ENCODE measurements at places on chromosomes 4 and X.

GRCh38 chr4:183626168-183626567 is 32.8 kb downstream of the RWDD4 start:
- no peaks in the 10 kb centered on the region for H3K27me3 ChIP-seq
- H3K4me3 ChIP-seq: no peak overlapping the region
- no peak overlapping the region for H3K27ac ChIP-seq
- H3K4me1 ChIP-seq: peaks cover 4% of the 10 kb centered on the region
- no peaks in the 10 kb centered on the region for H3K36me3 ChIP-seq

- no peaks in the 10 kb centered on the region for H3K27me3 ChIP-seq
- H3K4me1 ChIP-seq: no peaks in the 10 kb centered on the region
- no peak overlapping the region for H3K4me3 ChIP-seq
- H3K36me3 ChIP-seq: no peaks in the 10 kb centered on the region
- DNase-seq: no peak
These were observed 13.0 kb downstream of the SEPTIN11 start for GRCh38 chr4:76962406-76963130.

- H3K36me3 ChIP-seq: no peaks in the 10 kb centered on the region
- no peak overlapping the region for H3K4me3 ChIP-seq
These were observed 471.0 kb downstream of the BCOR start for GRCh38 chrX:39626749-39627148.

- H3K36me3 ChIP-seq: no peaks in the 10 kb centered on the region
- H3K27me3 ChIP-seq: no peaks in the 10 kb centered on the region
- no peak for DNase-seq
- H3K4me3 ChIP-seq: no peak overlapping the region
These were observed 108.6 kb upstream of the NDST4 start for GRCh38 chr4:115222061-115222460.

- no peaks in the 10 kb centered on the region for H3K36me3 ChIP-seq
- H3K4me3 ChIP-seq: no peak overlapping the region
- no peaks in the 10 kb centered on the region for H3K27me3 ChIP-seq
- H3K27ac ChIP-seq: no peak overlapping the region
- no peaks in the 10 kb centered on the region for H3K4me1 ChIP-seq
These were observed 73.1 kb downstream of the PDGFC start for GRCh38 chr4:156898373-156899117.

DNA sequence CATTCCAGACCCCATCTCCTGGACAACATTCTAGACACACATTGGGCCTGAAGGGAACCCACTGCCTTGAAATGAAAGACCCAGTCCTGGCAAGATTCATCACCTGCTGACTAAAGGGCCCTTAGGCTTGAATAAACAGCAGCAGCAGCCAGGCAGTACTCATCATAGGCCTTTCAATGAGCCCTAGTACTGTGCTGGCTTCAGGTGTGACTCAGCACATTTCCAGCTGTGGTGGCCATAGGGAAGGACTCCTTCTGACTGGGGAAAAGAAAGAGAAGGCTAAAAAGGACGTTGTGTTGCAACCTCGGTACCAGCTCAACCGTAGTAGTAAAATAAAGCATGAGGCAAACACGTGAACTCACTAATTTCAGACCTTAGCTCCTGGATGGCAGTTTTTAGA is 344.0 kb downstream of the ACTRT1 start:
- no peak overlapping the region for H3K27ac ChIP-seq
- no peaks in the 10 kb centered on the region for H3K4me1 ChIP-seq
- no peak for DNase-seq
- H3K27me3 ChIP-seq: no peaks in the 10 kb centered on the region

DNA sequence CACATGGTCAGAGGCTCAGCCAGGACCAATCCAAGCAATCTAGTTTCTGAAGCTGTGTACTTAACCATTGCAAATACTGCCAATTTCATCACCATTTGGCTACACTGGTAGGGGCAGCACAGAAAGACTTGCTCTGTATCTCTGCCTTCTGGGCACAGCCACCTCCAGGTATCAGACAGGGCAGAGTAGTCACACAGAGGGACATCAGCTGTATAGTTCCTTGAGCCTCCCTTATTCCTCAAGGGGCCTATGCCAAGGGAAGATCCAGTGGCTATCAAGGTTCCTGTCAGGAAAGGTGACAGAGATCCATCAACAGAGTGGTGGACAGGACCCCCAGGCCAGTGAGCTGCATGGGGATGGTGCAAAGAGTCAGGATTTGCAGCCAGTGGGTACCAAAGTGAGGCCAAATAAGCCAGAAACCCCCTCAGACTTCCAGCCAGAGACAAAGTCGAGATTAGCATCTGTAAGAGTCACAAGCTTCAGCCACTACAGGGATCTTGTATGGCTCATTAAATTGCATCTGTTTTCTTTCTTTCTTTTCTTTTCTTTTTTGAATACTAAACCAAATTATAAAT is 381.6 kb upstream of the CPEB2 start:
- no peak overlapping the region for H3K27ac ChIP-seq
- no peaks in the 10 kb centered on the region for H3K27me3 ChIP-seq
- no peaks in the 10 kb centered on the region for H3K36me3 ChIP-seq

DNA sequence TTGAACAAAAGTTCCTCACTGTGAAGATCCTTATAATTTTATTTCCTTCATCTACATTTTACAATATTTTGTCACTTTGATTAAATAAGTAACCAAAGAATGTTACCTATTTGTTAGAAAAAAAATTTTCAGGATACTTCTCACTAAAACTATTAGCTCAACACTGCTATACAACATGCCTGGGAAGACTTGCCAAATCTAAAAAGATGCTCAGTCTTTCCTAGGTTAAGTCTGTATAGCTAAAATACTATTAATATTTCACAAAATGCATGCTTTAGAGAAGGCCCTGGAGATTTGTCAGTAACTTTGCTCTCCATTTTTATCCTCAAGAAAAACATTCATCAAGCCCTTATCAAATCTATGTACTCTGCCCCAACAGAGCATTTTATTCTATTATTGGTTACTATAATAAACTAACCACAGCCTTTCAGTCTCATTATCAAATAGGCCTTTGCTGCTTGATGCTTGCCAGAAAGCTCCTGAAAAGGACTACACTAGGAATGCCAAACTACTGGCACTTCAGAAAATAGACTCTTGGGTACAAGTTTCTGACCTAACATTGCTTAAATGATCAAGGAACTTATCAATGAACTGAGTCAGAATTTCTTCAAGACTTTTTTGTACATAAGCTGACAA is 17.7 kb downstream of the NEK1 start:
- no peak for DNase-seq
- H3K36me3 ChIP-seq: no peaks in the 10 kb centered on the region
- H3K27me3 ChIP-seq: no peaks in the 10 kb centered on the region
- H3K4me1 ChIP-seq: no peaks in the 10 kb centered on the region

GRCh38 chrX:78886550-78886949 is 58.6 kb upstream of the P2RY10 start:
- H3K4me1 ChIP-seq: no peaks in the 10 kb centered on the region
- no peak for DNase-seq
- no peak overlapping the region for H3K27ac ChIP-seq
- H3K27me3 ChIP-seq: no peaks in the 10 kb centered on the region

- H3K36me3 ChIP-seq: no peaks in the 10 kb centered on the region
- H3K27ac ChIP-seq: no peak overlapping the region
- no peak for DNase-seq
- no peak overlapping the region for H3K4me3 ChIP-seq
- no peaks in the 10 kb centered on the region for H3K4me1 ChIP-seq
These were observed 816.0 kb upstream of the PCDH10 start for GRCh38 chr4:132332932-132333723.

DNA sequence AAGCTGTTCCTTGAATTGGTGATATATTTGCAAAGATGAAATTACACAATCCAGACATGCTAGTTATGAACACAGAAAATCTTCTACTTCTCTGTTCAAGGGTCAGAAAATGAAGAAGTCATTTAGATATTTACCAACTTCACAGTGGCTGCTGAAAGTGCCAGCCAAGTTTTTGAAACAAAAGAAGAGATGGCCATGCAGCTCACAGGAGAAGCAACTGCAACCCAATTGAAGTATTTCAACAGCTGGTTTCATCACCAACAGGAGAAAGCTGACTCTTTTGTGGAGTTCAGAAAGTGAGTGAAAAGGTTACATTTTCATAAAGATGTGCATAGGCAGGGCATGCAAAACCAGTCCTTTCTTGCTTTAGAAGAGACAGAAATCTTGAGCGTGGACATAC is 70.1 kb upstream of the LSM6 start:
- no peaks in the 10 kb centered on the region for H3K4me1 ChIP-seq
- no peaks in the 10 kb centered on the region for H3K27me3 ChIP-seq
- no peak overlapping the region for H3K4me3 ChIP-seq
- no peak for DNase-seq
- no peak overlapping the region for H3K27ac ChIP-seq
- H3K36me3 ChIP-seq: no peaks in the 10 kb centered on the region

DNA sequence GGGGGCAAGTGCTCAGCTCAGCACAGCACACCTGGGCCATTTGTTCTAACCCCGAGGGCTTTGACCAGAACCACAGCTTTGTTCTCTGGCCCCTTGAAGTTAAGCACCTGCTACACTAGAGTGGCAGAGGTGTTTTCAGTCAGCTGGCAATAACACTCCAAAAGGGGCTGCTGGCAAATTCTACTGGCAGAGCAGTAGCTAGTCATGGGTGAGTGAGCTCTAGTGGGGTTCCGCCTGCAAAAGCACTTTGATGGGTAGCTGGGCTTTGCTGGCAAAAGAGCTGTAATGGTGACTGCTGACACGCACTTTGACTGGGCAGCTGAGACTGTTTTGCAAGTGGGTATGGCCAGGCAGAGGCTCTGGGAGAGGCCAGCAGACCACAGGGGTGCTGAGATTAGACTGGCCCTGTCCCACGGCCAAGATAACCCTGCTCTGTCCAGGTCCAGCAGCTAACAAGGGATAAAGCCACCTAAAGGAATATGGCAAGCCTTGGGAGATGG is 65.2 kb upstream of the TENT5D start:
- H3K4me3 ChIP-seq: no peak overlapping the region
- H3K27ac ChIP-seq: no peak overlapping the region
- no peaks in the 10 kb centered on the region for H3K4me1 ChIP-seq
- no peaks in the 10 kb centered on the region for H3K36me3 ChIP-seq

DNA sequence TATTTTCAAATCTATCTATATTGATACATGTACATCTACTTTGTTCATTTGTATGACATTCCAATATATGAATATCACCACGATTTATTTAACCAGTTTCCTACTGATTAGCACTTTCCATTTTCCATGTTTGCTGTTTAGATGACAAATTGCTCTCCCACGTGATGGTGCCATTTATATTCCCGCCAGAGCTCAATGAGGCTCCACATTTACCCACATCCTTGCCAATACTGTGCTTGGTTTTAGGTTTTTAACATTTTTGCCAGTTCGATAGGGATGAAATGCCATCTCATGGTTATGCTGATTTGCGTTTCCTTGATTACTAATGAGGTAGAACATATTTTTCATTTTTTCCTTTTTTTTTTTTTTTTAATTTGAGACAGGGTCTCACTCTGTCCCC is 86.7 kb upstream of the TRIM2 start:
- no peaks in the 10 kb centered on the region for H3K36me3 ChIP-seq
- no peak overlapping the region for H3K4me3 ChIP-seq
- H3K27ac ChIP-seq: no peak overlapping the region
- H3K4me1 ChIP-seq: no peaks in the 10 kb centered on the region
- no peaks in the 10 kb centered on the region for H3K27me3 ChIP-seq
- no peak for DNase-seq

- peak overlapping the region; percentile 77 for H3K27ac ChIP-seq
- H3K27me3 ChIP-seq: no peaks in the 10 kb centered on the region
- H3K4me3 ChIP-seq: peak overlapping the region; percentile 90
- no peaks in the 10 kb centered on the region for H3K36me3 ChIP-seq
These were observed 667 bp downstream of the G3BP2 start for GRCh38 chr4:75672461-75673026.

DNA sequence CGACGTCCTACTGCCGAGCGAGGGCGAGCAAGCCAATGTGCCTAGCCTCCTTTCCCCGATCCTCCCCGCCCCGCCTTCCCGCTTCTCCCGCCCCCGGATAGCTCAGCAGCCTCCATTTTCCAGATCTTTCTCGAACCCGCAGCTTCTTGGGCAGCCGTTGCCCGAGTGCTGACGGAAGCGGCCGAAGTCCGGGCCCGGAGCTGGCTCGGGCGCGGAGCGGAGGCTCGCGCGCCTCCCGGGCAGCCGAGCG is 172 bp upstream of the HSPA4L start:
- H3K27ac ChIP-seq: peak overlapping the region; percentile 48
- no peaks in the 10 kb centered on the region for H3K36me3 ChIP-seq
- no peak for DNase-seq
- H3K4me1 ChIP-seq: no peaks in the 10 kb centered on the region
- H3K27me3 ChIP-seq: no peaks in the 10 kb centered on the region
- H3K4me3 ChIP-seq: peak overlapping the region; percentile 79

DNA sequence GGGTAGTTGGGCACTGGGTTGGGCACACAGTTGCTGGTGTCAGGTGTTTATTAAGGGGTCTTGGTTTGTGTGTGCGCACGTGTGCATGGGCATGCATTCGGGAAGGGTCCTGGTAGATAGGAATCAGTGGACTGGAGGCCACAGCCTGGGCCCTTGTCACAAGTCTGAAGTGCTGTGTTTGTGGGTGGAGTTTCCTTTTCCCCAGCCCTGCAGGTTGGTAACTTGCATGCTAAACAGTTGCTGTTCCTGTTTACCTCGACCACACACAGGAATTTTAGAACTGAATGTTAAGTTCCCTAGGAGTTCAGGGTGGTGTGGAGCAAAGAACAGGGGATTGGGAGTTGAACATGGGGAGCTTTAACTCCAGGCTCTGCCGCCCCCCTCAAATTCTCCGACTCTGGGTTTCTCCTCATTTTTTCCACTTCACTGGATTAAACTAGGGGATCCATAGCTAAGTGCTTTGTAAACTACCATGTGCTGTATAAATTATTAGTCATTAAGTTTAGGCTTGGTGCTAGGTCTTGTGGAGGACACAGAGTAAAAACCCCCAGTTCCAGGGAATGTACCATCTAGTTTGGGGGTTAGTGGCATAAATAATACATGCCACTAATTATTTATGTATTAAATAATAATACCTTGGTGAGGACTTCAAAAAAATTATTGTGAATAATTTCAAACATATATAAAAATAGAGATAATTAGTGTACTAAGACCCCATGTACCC is 49.0 kb downstream of the STARD8 start:
- H3K36me3 ChIP-seq: no peaks in the 10 kb centered on the region
- no peak for DNase-seq
- no peak overlapping the region for H3K4me3 ChIP-seq
- H3K4me1 ChIP-seq: no peaks in the 10 kb centered on the region
- no peaks in the 10 kb centered on the region for H3K27me3 ChIP-seq

DNA sequence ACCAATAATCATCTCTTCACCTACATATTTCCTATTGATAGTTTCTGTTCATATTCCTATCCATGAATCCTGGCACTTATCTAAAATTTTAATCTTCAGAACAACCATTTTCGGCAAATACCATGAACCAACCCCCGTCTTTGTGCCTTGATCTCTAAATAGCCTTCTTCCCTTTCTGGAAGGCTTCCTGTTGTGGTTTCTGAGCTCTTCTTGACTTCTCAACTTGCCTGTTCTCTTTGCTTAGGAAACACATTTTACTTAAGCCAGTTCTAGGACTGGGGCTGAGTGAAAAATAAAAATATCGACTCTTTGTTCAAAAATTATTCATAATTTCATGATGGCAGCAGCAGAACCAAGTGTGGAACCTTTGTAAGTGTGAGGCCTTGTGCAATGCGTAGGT is 882.4 kb downstream of the C4orf33 start:
- no peak for DNase-seq
- no peaks in the 10 kb centered on the region for H3K27me3 ChIP-seq

Measured in ovary (tissue), 10 donors.